Right lobe of liver (tissue), 6 donors: ENCODE measurements at places on chromosomes 6 and 20. TPM values are rescaled to one million over a fixed set of nuclear protein-coding genes. Genes with fewer than 3 reads are reported as not detected.

DNA sequence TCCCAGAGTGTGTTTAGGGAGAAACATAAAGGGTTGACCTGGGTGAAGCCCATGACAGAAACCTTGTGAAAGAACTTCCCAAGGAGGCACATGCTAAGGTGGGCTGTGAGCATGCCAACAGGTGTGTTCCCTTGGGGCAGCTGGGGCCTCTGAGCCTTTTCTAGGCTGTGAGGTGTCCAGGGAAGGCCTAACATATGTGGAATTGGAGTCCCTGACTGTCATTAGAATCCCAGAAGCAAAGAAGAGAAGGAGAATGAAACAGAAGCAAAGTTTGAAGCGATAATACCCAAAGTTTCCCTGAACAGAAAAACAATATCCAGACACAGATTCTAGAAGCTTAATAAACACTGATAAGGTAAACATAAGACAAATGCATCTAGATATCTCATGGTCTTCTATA lies 143.3 kb downstream of the CD83 start:
- H3K4me3 ChIP-seq: no peak overlapping the region
- no peaks in the 10 kb centered on the region for H3K4me1 ChIP-seq
- H3K36me3 ChIP-seq: no peaks in the 10 kb centered on the region
- no peak overlapping the region for H3K27ac ChIP-seq
- DNase-seq: no peak

Gene MTHFD1L
- 3.8 TPM for total RNA-seq

GRCh38 chr6:45970326-45970725 lies 45.3 kb downstream of the CLIC5 start:
- H3K4me1 ChIP-seq: no peaks in the 10 kb centered on the region
- no peak overlapping the region for H3K4me3 ChIP-seq
- no peak overlapping the region for H3K27ac ChIP-seq
- DNase-seq: no peak
- no peaks in the 10 kb centered on the region for H3K27me3 ChIP-seq

- no peaks in the 10 kb centered on the region for H3K27me3 ChIP-seq
- H3K4me3 ChIP-seq: no peak overlapping the region
- H3K4me1 ChIP-seq: no peaks in the 10 kb centered on the region
Measured at GRCh38 chr20:43752561-43753301, 25.9 kb upstream of the GTSF1L start.

- no peaks in the 10 kb centered on the region for H3K36me3 ChIP-seq
- no peaks in the 10 kb centered on the region for H3K27me3 ChIP-seq
- no peak for DNase-seq
- H3K27ac ChIP-seq: no peak overlapping the region
- H3K4me3 ChIP-seq: no peak overlapping the region
- peaks cover 8% of the 10 kb centered on the region for H3K4me1 ChIP-seq
Measured at GRCh38 chr20:44750081-44750805, 4.6 kb downstream of the KCNK15 start.

GRCh38 chr20:58136149-58136484 lies 92.3 kb downstream of the ANKRD60 start:
- H3K27ac ChIP-seq: no peak overlapping the region
- H3K4me1 ChIP-seq: peaks cover 5% of the 10 kb centered on the region
- peaks cover 3% of the 10 kb centered on the region for H3K27me3 ChIP-seq
- DNase-seq: peak; percentile 7
